Stimulated activated CD8-positive, alpha-beta memory T cell treated with anti-CD3 and anti-CD28 coated beads, Interleukin-15, amount 100 ng/mL, for 24 hours (primary cell): ENCODE measurements at places on chromosomes 2 and 18.

GRCh38 chr2:208350610-208351009 lies 56.0 kb upstream of the PTH2R start:
- no peak for DNase-seq

DNA sequence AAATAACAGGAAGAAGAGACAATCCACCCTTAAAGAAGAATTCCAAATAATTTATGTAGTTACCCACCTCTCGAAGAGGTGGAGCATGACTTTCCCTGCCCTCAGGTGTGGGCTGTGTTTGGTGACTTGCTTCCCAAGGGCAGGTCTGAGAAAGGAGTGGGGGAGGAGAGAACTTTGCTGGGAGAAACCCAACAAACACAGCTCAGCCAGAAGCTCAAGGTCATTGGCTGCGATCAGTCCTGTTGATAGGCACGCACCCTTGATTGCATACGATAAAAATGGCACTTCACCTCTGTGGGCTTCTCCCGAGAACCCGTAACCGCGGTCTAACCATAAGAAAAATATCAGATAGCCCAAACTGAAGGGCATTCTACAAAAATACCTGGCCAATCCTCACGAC lies 157.5 kb upstream of the ID2 start:
- no peak for DNase-seq

DNA sequence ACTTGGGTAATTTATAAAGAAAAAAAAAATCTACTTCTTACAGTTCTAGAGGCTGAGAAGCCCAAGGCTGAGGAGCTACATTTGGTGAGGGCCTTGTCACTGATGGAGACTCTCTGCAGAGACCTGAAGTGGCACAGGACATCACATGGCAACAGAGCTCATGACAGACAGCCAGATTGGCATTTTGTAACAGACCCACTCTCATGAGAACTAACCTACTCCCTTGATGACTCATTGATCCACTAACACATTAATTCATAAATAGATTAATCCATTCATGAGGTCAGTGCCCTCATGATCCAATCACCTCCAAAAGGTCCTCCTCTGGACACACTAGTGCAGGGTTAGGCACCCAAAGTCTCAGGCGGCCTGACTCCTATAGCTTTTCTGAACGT lies 318.4 kb downstream of the GULP1 start:
- no peak for DNase-seq

- DNase-seq, result no peak
These were observed 85.1 kb upstream of the ATL2 start for GRCh38 chr2:38462121-38462661.
